Stimulated activated CD8-positive, alpha-beta memory T cell treated with anti-CD3 and anti-CD28 coated beads, Interleukin-4, amount 100 ng/mL, for 1 hour (primary cell): ENCODE measurements at places on chromosomes 7 and 10.

DNA sequence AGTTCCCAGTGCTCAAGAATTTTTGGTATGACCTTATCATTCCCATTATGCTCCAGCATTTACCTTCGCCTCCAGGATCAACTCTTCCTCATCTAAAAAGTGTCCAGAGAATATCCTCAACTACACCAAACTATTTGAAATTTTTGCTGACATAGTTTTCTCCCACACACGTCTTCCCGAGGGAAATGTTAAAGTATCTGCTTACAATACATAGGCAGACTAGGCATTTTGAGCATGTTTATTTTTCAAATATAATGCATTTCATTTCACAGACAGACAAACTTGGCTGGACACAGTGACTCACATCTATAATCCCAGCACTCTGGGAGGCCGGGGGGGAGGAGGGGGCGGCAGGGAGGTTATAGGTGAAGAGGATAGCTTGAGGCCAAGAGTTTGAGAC is 177.1 kb upstream of the TRIM24 start:
- no peak for DNase-seq

DNA sequence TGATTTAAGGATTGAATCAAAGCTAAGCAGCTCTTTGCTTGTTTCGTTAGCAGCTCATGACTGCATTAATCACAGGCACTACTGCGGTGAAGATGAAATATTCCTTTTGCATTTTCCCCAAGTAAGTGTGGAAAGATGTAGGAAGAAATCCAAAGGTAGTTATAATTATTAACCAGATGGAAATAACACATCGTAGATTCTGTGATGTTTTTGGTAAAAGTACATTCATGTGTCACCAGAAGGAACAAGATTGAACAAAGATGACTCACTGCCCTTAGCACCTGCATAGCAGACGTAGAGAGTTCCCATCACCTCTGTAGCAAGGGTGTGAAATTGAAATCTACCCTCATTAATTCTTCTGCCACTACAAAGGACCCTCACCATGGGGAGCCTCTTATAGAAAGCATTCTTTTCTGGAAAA is 37.1 kb downstream of the SMURF1 start:
- no peak for DNase-seq

- DNase-seq, result no peak
Observed at GRCh38 chr7:152925412-152926147, 166.0 kb downstream of the ACTR3B start.

DNA sequence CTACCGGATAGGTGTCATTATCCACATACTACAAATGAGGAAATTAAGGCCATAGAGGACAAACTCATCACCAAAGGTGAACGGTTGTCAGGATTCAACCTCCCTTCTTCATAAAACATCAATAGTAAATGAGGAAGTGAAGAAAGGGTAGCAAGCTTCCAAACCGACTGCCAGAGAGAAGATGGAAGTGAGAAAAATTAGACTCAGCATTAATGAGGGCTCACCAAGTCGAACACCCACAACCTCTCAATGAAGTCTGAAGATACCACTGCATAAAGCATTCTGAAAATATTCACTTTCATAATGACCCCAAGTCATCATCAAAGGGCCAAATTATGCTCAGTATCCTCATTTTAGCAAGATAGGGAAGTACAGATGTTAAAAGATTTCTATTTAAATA is 29.6 kb downstream of the ABCB4 start:
- DNase-seq, result no peak

DNA sequence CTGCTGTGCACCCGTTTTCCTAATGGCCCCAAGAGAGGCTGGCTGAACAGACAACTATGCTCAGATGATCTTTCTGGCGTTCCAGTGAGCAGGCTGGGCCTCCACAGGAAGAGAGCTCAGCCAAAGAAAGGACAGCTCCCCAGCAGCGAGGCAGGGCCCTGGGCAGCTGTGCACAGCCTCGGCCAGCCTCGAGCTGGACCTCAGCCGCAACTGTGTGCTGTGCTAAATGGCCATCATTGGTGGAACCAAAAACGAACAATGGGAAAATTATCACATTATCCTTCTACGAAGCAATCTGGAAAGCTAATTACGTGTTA is 97.5 kb downstream of the CTBP2 start:
- no peak for DNase-seq
